Breast epithelium (tissue), 4 donors: ENCODE measurements at places on chromosomes 6 and 20. TPM values are rescaled to one million over a fixed set of nuclear protein-coding genes. Genes with fewer than 3 reads are reported as not detected.

DNA sequence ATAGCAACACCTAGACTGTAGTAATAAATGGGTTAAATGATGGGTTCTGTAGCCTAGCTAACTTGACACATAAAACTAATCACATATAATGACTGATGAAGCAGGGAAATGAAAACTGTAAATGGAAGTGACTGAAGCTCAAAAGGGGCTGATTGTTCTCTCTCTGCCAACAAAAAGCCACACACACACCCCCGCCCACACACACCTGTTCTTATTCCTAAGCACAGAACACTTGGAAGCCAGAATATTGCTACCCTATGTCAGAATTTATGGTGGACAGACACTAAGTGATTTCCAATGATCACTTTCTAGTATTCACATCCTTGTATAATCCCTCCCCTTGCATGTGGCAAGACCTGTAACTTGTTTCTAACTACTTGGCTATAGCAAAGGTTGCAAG, 603.5 kb downstream of the UTRN start:
- no peak overlapping the region for H3K27ac ChIP-seq
- no peaks in the 10 kb centered on the region for H3K27me3 ChIP-seq
- H3K4me3 ChIP-seq, result no peak overlapping the region
- no peak for DNase-seq
- H3K4me1 ChIP-seq, result no peaks in the 10 kb centered on the region

DZANK1 gene
- total RNA-seq, result 2.6 TPM

GRCh38 chr6:113363048-113363798, 493.9 kb upstream of the MARCKS start:
- no peaks in the 10 kb centered on the region for H3K4me1 ChIP-seq
- H3K4me3 ChIP-seq, result no peak overlapping the region
- no peaks in the 10 kb centered on the region for H3K27me3 ChIP-seq
- no peaks in the 10 kb centered on the region for H3K36me3 ChIP-seq
- DNase-seq, result no peak

DNA sequence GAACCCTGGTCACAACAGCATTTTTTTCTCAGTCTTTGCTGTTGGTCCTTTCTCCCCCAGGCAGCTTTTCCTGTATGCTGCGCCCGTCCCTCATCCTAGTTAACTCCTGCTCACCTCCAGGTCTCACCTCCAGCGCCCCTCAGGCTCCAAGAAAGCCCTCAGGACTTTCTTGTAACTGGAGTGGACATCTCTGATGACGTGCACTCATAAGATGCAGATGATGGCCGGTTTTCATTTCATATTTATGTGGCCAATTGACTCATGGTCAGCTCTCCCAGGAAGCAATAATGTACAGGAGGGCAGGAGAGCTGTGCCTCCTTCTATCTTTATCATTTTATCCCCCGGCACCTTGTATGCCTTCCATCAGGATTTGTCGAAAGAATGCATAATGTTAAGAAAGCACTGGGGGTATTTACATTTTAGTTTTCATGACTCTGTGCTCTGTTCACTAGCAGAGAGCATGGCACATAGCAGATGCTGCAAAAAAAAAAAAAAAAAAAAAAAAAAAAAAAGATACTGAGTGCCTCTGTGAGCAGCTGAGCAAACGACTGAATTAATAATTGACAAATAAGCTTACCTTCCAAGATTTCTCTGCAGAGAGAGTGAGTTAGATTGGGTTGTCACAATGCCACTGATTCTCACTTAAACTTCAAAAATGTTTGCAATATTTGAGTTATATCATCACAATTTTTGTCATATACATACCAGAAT, 170.2 kb downstream of the DOK5 start:
- no peaks in the 10 kb centered on the region for H3K4me1 ChIP-seq
- H3K27ac ChIP-seq, result no peak overlapping the region
- no peak for DNase-seq
- H3K27me3 ChIP-seq, result no peaks in the 10 kb centered on the region
- H3K4me3 ChIP-seq, result no peak overlapping the region

- no peaks in the 10 kb centered on the region for H3K27me3 ChIP-seq
- no peaks in the 10 kb centered on the region for H3K4me1 ChIP-seq
- no peak for DNase-seq
- no peak overlapping the region for H3K27ac ChIP-seq
- no peak overlapping the region for H3K4me3 ChIP-seq
- no peaks in the 10 kb centered on the region for H3K36me3 ChIP-seq
Measured at GRCh38 chr6:82025271-82025670, 222.3 kb downstream of the IBTK start.

CPNE1 gene
- 41.1 TPM for total RNA-seq

DNA sequence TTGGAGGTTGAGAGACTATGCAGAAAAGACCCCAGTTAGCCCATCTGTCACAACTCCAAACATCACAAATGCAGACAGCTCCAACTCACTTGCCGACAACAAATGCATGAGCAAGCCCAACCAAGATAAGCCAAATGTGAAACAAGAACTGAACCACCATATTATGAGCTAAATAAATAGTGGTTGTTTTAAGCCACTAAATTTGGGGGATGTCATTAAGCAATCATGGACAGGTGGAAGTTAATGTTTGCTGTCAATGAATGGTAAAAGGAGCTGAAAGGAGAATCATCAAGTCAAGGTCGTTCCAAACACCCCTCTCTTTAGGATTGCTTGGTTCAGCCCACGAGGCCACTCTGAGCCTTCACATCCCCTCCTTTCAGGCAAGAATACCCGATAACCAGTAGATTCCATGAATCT, 71.2 kb upstream of the PLCB4 start:
- no peak for DNase-seq
- no peaks in the 10 kb centered on the region for H3K27me3 ChIP-seq
- no peaks in the 10 kb centered on the region for H3K4me1 ChIP-seq
- H3K4me3 ChIP-seq, result no peak overlapping the region
- H3K27ac ChIP-seq, result no peak overlapping the region
- no peaks in the 10 kb centered on the region for H3K36me3 ChIP-seq

HLA-DQB1 gene
- 1.3 TPM for total RNA-seq
